Activated B cell treated with CpG ODN at 0.5 μM for 24 hours (primary cell): ENCODE measurements at places on chromosomes 16 and 17. TPM values are rescaled to one million over a fixed set of nuclear protein-coding genes. Genes with fewer than 3 reads are reported as not detected.

The RAP1GAP2 gene
- 2.5 and 2.6 TPM in 2 replicates for total RNA-seq

The HNF1B gene
- 36.3 and 40.0 TPM in 2 replicates for total RNA-seq

The ENPP7 gene
- 1.4 and 1.5 TPM in 2 replicates for total RNA-seq

The TAT gene
- not detected in 2 replicates for total RNA-seq

The FOXC2 gene
- not detected in 2 replicates for total RNA-seq

The TMEM238L gene
- total RNA-seq, result not detected in 2 replicates

The MPV17L gene
- total RNA-seq, result 0.17 and 0.55 TPM in 2 replicates

The HID1 gene
- total RNA-seq, result 1.5 and 2.1 TPM in 2 replicates

The EXOC3L1 gene
- not detected in 2 replicates for total RNA-seq

The TPSAB1 gene
- total RNA-seq, result not detected in 2 replicates

The ACSM2A gene
- not detected in 2 replicates for total RNA-seq

The FBXO39 gene
- total RNA-seq, result 0.12 and 0.22 TPM in 2 replicates

The KCNAB3 gene
- total RNA-seq, result 10.8 and 12.9 TPM in 2 replicates
